ENCODE measurements at places on chromosomes 5 and 9. TPM values are rescaled to one million over a fixed set of nuclear protein-coding genes. Genes with fewer than 3 reads are reported as not detected.

GRCh38 chr5:11427569-11427968 is 476.7 kb downstream of the CTNND2 start:
- DNase-seq, result no peak

DNA sequence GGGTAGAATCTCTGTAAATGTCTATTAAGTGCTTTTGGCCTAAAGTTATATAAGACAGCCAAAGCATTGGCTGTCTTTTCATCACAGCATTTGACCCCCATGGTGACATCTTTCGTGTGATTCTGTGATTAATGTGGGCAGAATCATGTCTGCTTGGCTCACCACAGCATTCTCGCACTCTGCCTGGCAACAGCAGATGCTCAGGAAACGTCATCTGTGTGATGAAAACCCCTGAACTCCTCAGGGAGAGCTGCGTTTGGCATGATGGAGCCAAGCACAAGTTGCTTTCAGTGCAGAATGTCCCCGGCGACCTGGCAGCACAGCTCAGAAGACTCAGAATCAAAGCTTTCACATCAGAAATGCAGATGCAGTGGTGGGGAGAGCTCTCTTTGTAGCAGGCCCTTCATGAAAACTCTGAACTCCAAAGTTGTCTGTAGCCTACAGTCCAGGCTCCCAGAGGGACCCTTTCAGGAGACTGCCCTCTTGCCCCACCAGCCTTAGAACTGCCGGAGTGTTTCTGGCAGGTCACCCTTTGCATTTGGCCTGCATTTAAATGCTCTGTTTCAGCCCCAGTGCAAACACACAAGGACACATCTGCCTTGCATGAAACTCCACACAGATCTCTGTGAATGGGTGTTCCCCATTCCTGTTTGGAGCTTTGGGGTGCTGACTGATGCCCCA is 155.6 kb upstream of the PANK3 start:
- no peak for DNase-seq

GRCh38 chr5:136108180-136108611 is 24.4 kb upstream of the SMAD5 start:
- no peak for DNase-seq

SPINK4 gene
- total RNA-seq, result not detected

DNA sequence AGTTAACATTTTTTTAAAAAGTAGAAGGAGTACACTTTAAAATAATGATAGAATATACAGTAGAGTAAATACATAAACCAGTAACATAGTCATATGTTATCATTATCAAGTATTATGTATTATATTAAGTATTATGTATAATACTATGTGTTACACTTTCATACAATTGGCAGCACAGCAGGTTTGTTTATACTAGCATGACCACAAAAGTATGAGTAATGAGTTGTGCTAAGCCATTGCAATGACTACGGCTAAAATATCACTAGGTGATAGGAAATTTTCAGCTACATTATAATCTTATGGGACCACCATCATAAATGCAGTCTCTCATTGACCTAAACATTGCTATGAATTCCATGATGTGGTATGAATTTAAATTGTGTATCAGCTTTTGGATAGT is 506.0 kb downstream of the HTR1A start:
- no peak for DNase-seq

DNA sequence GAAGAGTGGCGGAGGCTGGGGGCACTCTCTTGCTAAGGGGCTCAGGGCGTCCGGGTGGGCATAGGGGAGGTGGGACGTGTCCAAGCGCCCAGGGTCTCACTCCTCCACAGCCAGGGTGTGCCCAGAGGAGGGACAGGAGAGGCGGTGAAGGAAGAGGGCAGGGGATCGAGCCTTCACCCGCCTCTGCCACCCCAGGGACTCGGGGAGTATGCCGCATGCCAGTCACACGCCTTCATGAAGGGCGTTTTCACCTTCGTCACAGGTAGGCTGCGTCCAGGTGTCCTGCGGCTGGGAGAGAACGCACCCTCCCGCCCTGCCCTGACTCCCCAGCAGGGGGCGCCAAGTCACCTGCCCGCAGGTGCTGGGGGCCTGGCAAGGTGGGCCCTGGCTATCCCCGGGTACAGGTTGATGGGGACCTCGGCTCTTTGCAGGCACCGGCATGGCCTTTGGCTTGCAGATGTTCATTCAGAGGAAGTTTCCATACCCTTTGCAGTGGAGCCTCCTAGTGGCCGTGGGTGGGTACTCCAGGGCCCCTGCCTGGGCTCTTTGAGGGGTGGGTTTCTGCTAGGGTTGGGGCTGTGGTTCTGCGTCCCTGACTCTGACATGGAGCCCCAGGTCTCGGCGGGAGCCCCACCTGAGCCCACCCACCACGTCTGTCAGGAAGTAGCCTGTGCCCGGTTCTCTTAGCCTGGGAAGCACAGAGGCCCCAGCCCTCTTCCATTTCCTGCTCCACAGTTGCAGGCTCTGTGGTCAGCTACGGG is 552 bp downstream of the TMEM141 start:
- no peak for DNase-seq

DNA sequence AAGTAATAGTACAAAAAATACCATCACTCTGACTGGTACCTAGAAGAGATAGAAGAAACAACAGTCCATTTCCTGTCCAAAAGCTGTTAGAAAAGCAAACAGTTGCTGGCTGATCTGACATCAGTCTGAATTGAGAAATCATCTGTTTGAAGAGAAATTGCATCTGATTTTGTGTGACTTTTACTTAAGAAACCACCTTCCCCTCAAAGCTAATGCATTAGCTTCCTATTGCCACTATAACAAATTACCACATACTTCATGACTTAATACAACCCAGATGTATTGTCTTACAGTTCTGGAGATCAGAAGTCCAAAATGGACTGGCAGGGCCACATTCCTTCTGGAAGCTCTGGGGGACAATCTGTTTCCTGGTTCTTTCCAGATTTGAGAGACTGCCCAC is 385.9 kb upstream of the TLE4 start:
- no peak for DNase-seq

DNA sequence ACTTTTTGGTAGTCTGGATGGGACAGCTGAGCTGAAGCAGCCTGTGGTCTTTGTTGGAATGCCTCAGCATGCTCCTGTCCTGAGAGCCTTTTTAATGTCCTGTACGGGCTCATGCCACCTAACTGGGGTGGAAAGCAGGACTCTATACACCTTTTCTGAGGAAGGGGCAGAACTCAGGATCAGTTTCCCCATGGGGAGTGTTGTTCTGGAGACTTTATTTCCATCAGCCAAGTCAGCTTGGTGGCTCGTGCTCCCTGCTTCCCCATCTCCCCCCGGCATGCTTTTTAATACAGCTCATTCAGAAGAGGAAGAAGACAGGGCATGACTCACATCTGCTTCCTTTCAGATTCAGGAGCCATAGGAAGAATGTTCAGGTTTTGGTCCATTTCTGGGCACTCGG is 5.1 kb upstream of the SEPTIN8 start:
- no peak for DNase-seq

Data from occipital lobe (tissue), 3 donors.